Fibroblast of skin of scalp (primary cell): ENCODE measurements at places on chromosomes 16 and 17.

GRCh38 chr16:4593086-4593485, 21.6 kb downstream of the UBALD1 start:
- no peak for DNase-seq

DNA sequence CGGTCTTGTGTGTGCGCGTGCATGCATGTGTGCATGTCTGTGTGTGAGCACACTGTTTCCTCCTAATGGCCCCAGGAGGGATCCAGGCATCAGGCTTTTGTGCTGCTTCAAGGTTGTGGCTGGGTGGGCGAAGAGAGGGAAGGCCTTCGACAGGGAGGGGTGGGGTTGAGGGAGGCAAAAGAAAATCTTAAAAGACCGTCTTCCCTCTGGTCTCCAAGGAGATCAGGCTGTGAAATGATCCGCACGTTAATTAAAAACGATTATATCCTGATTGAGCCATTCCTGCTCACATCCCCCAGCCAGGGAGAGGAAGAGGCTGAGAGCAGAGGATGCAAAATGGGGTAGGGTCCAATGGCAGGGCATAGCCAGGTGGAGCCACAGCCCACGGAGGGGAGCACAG, 46.9 kb downstream of the RAI1 start:
- DNase-seq, result no peak

- DNase-seq, result peak; percentile 99
Observed at GRCh38 chr16:55494994-55495421, 13.9 kb upstream of the LPCAT2 start.

- peak; percentile 62 for DNase-seq
Observed at GRCh38 chr16:57810197-57811031, 8.1 kb upstream of the KIFC3 start.

- no peak for DNase-seq
Observed at GRCh38 chr17:41552455-41552854, 19.4 kb downstream of the KRT9 start.

DNA sequence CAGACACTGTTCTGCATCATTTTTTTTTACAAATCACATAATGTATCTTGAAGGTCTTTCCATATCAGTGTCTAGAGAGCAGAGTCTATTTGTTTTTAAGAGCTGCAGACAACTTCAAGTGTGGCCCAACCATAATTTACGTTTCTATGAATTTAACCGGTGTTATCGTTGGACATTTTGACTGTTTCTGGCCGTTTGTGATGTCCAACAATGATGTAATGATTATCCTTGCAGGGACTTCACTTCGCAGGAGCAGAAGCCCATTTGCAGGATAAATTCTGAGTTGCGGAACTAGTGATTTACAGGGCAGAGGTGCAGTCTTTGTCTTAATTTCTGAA, 26.9 kb upstream of the HLF start:
- DNase-seq, result no peak
